Islet precursor cell (in vitro differentiated cells): ENCODE measurements at places on chromosomes 6 and 20.

GRCh38 chr6:56242346-56242745 is 5.0 kb downstream of the COL21A1 start:
- no peak for DNase-seq

GRCh38 chr20:278607-279571 is 11.7 kb downstream of the C20orf96 start:
- peak; percentile 66 for DNase-seq

- DNase-seq, result peak; percentile 74
Observed at GRCh38 chr6:292506-293192, 362 bp downstream of the DUSP22 start.

DNA sequence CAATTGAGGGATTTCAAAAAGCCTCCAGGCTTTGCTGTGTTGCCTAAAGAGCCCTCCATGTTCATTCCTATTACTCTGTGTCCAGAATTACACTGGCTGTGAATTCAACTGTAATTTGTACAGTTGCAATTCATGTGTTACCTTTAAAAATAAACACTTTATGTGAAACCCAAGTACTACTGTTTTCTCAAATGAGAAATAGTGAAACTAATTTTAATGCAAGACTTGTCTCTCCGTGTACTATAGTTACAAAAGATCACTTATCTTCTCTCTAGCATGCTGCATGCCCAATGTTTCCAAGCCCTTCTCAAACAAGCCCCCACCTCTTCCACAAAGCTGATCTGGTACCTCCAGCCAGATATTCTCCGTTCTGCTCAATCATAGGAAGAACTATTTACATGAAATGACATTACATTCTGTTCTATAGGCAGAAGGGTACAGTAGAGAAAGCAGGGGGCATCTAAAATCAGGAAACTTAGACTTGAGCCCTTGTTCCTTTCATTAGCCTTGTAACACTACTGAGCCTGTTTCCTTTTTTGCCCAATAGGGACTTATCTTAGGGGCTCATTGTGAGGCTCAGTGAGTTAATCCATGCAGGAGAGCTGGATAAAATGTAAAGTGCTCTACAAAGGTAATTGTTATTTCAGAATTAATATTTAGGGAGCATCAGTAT is 12.3 kb upstream of the COL9A1 start:
- no peak for DNase-seq

- DNase-seq, result no peak
Observed at GRCh38 chr20:13149371-13150105, 71.5 kb upstream of the ISM1 start.

- DNase-seq, result no peak
Observed at GRCh38 chr6:150711584-150712504, 112.2 kb downstream of the PLEKHG1 start.

DNA sequence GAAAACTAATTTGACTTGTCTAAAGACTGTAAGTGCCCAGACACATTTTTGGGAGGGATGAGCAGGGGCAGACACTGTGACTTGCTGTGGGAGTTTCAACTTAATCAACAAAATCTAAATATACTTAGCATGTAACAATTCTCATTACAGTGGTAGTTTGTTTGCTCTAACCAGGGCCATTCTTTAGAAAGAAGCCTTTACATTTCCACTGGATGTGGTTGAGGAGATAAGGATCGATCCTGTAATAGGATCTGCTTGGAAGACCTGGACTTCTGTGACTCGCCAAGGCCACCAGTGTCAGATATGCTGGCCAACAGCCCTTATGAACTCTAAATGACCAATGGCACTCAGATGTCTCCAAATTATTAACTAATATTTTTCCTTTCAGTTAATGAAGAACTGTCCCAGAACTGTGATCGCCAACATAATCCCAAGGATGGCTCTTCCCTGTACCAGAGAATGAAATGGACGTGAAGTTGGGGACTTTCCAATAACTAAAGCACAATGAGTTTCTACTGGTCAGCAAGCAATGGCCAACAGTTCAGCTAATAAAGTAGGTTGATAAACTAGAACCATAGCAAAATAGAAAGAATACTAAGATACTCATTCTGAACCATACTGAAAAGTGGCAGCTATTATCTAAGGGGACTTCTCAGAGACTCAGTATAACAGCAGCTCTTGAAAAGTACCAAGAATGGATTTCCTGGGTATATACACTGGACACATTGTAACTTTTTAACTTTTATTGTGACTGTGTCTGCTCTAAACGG is 7.5 kb downstream of the SMLR1 start:
- DNase-seq, result no peak

- DNase-seq, result no peak
Observed at GRCh38 chr6:18469536-18469935, 82.4 kb downstream of the RNF144B start.

- DNase-seq, result no peak
Observed at GRCh38 chr6:162438980-162439379, 288.6 kb downstream of the PRKN start.

GRCh38 chr6:127397729-127398630 is 54.6 kb upstream of the ECHDC1 start:
- DNase-seq, result no peak

- no peak for DNase-seq
Observed at GRCh38 chr20:17155401-17155800, 71.4 kb upstream of the PCSK2 start.

DNA sequence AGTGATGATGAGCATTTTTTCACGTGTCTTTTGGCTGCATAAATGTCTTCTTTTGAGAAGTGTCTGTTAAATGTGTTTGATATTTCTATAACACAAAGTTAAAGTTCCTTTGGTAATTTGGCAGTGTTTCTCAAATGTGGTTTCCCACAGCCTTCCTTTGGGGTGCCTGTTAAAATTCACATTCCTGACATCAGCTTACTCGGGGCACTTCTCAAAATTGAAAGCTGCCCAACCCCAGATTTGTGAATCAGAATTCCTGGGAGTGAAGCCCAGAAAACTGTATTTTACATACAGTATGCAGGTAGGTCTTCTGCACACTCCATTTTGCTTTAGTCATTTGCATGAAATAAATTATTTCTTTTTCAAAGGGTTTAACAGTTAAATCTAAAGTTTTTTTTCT is 207.9 kb downstream of the GMPR start:
- DNase-seq, result no peak

DNA sequence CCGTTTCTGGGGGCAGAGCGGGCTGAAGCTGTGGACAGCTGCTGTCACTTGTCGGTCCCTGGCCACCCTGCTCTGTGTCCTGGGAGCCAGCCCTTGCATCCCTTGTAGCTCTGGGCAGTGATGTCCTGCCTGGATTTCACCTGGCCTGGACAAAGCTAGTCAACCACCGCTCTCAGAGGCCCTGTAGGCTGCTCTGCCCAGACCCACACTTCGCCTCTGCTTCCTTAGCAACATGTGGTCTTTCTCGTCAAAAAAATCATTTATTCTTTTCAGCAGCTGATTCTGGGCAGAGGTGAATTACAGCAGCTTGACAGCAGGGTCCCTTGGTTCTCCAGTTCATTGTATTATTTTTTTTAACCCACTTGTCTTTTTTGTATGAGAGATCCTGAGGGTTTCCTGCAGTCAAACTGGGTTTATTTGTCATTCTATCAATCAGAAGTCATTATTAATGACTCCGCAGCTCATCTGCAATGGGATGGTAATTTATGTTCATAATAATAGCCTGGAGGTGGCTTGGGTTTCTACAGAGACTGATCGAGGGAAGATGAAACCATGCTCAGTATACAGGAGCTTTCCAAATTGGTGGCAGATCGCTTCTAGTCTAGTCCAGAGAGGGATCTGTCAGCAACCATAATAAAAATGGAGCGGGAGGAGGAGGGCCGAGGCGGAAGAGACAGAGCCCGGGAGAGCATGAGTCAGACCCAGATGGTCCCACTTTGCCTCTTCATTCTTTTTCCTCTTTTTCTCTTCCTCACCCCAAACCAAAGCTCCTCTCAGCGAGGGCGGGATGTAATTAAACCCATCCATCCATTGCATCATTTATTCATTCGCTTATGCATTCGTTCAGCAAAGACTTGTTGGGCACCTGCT is 22.4 kb downstream of the EDN3 start:
- DNase-seq, result no peak

GRCh38 chr6:121853686-121854085 is 418.2 kb downstream of the GJA1 start:
- DNase-seq, result no peak

DNA sequence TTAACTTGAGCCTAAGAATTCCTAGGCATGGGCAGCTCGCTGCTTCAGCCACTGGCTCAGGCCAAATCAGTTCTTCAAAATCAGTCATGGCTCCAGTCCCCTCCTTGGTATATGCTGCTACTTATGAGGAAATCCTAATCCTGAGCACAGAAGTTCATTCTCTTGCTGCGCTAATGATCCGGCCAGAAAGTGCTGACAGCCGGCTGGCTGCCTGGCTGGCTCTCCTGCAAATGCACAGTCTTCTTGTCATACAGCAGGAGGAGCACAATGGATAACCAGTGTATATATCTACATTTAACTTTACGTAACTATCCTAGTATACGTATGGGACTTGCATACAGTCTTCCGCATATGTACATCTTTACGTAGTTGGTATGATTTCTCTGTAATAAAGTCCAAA is 500.8 kb downstream of the PRKN start:
- no peak for DNase-seq
